AG09309 (cell line): ENCODE measurements at places on chromosomes 13 and 19.

DNA sequence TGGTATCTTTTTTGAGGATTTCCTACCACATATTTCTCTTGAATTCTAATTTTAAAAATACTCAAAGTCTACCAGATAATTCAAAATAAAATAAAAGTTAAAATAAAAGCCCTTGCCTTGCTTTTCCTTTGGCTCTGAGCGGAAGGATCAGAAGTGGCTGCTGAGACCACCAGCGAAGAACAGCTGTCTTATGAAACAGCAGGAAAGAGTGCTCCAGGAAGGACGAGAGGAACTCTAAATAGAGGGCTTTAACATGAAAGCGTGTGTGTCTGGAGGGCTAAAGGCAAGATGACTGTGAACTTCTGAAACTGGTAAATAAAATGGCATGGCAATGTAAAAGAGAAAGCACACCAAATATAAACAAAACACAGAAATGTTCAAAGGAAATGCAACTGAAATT lies 521.5 kb upstream of the SPRY2 start:
- DNase-seq: no peak

DNA sequence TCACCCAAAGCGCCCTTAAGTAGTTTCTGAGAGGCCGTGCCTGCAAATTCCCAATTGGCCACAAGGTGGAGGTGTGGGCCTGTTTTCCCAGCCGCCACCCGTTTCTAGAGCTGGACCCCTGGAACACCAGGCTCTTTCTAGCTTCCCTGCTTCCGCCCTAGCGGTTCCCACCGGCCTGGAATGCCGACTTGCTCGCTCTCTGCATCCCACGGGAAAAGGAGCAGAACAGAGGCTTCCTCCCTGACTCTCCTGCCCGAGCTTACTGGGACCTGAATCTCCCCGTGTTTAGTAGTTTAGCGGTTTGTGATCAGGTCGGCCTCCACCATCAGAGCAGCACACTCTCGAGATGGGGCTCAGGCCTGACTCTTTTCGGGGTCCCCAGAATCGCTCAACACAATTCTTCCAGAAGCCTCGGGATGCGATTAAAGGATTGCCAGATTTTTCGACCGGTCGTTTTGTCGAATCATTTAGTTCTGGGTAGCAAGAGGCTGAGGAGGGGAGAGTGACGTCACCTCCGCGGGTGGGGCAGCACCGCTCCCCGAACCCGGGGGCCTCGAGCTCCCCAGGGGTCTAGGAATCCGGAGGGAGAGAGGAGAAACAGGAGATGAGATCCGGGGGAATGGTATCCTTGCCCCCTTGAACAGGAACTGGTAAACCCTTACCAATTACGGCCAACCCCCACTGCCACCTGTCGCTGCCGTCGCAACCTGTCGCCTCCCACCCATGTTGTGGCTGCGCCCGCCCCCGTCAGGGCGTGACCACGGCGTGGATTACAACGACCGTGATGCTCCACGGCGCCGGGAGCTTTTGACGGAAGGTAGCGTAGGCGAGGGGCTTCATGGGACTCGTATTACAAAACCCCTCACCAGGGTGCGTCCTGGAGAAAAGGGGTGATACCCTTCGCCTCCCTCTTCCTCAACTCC lies 8.0 kb downstream of the NAPSA start:
- no peak for DNase-seq

DNA sequence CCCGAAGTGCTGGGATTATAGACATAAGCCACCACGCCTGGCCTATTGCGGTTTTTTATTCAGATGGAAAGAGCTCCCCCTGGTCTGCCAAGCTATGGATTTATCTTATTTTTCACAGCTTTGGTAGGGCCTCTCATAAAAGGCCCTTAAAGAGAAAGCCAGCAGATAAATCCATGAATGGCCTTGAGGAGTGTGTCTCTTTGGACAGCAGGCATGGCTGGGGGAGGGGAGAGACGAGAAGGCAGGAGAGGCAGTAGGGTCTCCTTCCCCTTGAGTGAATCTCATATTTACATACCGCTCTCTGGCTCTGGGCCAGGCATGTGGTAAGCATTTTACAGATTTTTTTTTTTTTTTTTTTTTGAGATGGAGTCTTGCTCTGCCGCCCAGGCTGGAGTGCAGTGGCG lies 25.2 kb downstream of the MARK4 start:
- DNase-seq: no peak

- DNase-seq: no peak
These were observed 135.7 kb downstream of the DIAPH3 start for GRCh38 chr13:60028021-60028420.
